ENCODE measurements at places on chromosomes 12 and 14. TPM values are rescaled to one million over a fixed set of nuclear protein-coding genes. Genes with fewer than 3 reads are reported as not detected.

Gene IQSEC3
- 13.6 TPM for total RNA-seq

Gene LBHD2
- total RNA-seq = not detected

Gene IFI27L1
- 14.0 TPM for total RNA-seq

Gene AQP2
- not detected for total RNA-seq

Gene DLK1
- 4.9 TPM for total RNA-seq

Gene TPH2
- 1.8 TPM for total RNA-seq

Gene KRT75
- 0.06 TPM for total RNA-seq

Gene C3AR1
- total RNA-seq = 6.0 TPM

Gene ENO2
- total RNA-seq = 118 TPM

Gene CNIH1
- total RNA-seq = 87.4 TPM

Gene MIPOL1
- total RNA-seq = 17.3 TPM

Gene HSPB8
- total RNA-seq = 27.3 TPM

Gene NAV3
- 52.4 TPM for total RNA-seq

Gene ATN1
- total RNA-seq = 23.1 TPM

Gene HOXC12
- total RNA-seq = 2.3 TPM

Gene DNAI7
- 6.0 TPM for total RNA-seq

Gene GPR137C
- 37.9 TPM for total RNA-seq

Gene TTLL5
- 34.8 TPM for total RNA-seq

Gene RPGRIP1
- 0.50 TPM for total RNA-seq

Gene OVCH1
- 1.6 TPM for total RNA-seq

Gene TSPAN11
- 9.3 TPM for total RNA-seq

Gene KRT77
- 0.06 TPM for total RNA-seq

Gene PPP1R1A
- total RNA-seq = 18.7 TPM

Gene PTHLH
- total RNA-seq = 7.7 TPM

Gene FAM181A
- total RNA-seq = 3.3 TPM

Gene SOAT2
- not detected for total RNA-seq

Gene SERPINA5
- 0.89 TPM for total RNA-seq

Gene SDSL
- 5.1 TPM for total RNA-seq

Gene SERPINA6
- 0.06 TPM for total RNA-seq

Gene C12orf42
- total RNA-seq = 0.17 TPM

Gene VRTN
- total RNA-seq = not detected

Gene TULP3
- 13.0 TPM for total RNA-seq

Gene CDCA4
- 16.6 TPM for total RNA-seq

Gene RESF1
- total RNA-seq = 42.5 TPM

Gene ACSM4
- total RNA-seq = not detected

Gene SAMD4A
- total RNA-seq = 31.2 TPM

Gene ANO2
- total RNA-seq = 19.2 TPM

Gene CLEC2A
- 0.17 TPM for total RNA-seq

Gene CDK17
- total RNA-seq = 58.3 TPM

Gene CHD8
- 63.9 TPM for total RNA-seq

Gene SMIM41
- 0.33 TPM for total RNA-seq

Gene APOF
- not detected for total RNA-seq

Gene NTN4
- 16.6 TPM for total RNA-seq

Gene CCNT1
- 34.6 TPM for total RNA-seq

Gene KRT2
- 0.30 TPM for total RNA-seq

Gene CCDC38
- not detected for total RNA-seq

Gene CLEC4A
- total RNA-seq = 2.9 TPM

Gene CEP128
- 7.2 TPM for total RNA-seq

Gene NKX2-1
- 0.39 TPM for total RNA-seq

Gene RPS6KA5
- 10.7 TPM for total RNA-seq

Gene INF2
- 22.8 TPM for total RNA-seq

Gene KLRF1
- total RNA-seq = 0.22 TPM

Gene LRRC10
- total RNA-seq = not detected

Gene ENDOU
- 0.40 TPM for total RNA-seq

Data from spinal cord (tissue), 10 donors.